ENCODE measurements at places on chromosomes 16 and 17.

DNA sequence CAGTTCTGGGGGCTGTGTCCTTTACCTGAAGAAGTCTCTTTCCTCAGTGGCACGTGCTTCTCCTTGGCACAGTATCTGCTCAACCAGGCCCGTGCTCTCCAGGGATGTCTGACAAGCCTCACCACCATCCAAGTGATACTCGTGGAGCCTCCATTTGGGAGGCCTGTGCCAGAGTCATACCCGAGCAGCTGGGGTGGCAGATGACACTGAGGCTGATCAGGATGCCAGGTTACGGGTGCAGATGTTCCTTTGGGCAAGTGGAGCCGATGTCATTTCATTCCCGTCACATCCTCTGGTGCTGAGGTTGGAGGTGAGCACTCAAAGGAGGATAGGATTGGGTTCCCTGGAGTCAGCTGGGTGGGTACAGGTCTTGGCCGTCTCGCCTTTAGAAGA, 87.2 kb downstream of the KSR1 start:
- DNase-seq: no peak

DNA sequence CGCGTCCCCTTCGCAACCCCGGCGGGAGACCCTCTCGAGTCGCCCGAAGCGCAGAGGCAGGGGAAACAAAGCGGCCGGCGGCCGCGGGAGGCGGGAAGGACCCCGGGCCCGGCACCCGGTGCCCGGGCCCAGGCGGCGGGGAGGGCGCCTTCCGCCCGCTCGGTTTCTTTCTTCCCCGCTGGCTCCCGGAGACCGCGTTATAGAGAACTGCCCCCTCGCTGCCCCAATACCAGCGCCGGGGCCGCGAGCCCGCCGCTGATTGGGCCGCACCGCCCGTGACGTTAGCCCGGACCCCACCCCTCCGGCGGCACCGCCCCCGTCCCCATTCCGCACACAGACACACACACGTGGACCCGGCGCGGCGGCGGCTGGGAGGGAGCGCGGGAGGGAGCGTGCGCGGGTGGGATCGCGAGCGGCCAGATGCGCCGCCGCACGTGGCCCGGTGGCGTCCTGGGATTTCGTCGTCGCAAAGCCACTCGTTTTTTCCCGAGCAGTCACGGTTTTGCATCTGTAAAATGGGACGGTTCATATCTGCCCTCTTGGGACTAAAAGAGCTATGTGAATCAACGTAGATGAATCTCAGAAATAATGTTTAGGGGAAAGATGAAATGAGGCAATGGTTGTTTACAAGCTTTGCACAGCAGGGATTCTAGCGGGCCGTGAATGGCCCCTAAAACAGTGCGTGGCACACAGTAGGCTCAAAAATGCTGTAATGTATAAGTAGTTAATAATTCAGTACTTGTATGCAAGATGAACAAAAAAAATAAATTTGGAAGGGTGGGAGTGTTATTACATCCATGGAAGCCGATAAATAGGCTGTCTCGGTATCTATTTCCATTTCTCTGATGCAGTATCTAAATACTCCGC, at the start of gene EPOP:
TSS of gene EPOP (minus strand) at position 209 of the 867 bp plus-strand sequence. CDS start 462 bp downstream, outside the sequence.
- DNase-seq: peak; percentile 84

- DNase-seq: no peak
Observed at GRCh38 chr17:49381793-49382192, 19.7 kb upstream of the ZNF652 start.

DNA sequence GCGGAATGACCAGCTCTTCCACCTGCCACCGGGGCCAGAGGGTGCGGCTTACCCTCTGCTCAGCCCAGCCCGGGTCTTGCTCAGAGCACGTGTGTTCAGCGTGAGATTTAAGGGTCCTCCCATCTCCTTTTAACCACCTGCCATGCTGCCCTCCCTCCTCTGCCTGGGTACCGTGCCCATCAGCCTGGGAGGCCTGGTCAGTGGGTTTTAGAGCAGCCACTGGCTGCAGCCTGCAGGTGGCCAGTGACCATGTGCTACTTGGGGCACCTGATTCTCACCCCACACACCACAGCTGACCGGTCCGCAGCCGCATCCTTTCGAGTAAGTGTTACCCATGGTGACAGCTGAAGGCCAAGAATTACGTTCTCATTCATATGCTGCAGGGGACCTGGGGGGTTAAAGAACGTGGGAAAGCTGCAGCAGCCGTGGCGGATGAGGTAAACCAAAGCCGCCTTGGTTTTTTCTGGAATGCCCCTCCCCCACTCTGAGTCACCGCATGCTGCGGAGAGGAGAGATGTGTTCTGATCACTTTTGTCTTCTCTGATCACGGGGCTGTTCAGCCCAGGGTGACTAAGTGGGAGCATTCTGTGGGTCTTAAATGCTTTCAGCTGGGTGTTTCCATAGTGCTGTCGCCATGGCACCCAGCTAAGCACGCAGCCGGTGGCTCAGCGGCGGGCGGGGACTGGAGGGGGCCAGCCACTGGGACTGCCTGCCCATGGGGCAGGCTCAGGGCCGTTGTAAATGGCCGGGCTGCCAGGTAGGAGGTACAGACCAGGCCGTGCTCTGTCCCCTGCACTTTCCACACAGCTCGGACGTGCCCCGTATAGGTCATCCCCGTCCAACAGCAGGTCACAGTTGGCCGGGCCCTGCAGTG, 59.8 kb downstream of the BAIAP2 start:
- DNase-seq: peak; percentile 95

DNA sequence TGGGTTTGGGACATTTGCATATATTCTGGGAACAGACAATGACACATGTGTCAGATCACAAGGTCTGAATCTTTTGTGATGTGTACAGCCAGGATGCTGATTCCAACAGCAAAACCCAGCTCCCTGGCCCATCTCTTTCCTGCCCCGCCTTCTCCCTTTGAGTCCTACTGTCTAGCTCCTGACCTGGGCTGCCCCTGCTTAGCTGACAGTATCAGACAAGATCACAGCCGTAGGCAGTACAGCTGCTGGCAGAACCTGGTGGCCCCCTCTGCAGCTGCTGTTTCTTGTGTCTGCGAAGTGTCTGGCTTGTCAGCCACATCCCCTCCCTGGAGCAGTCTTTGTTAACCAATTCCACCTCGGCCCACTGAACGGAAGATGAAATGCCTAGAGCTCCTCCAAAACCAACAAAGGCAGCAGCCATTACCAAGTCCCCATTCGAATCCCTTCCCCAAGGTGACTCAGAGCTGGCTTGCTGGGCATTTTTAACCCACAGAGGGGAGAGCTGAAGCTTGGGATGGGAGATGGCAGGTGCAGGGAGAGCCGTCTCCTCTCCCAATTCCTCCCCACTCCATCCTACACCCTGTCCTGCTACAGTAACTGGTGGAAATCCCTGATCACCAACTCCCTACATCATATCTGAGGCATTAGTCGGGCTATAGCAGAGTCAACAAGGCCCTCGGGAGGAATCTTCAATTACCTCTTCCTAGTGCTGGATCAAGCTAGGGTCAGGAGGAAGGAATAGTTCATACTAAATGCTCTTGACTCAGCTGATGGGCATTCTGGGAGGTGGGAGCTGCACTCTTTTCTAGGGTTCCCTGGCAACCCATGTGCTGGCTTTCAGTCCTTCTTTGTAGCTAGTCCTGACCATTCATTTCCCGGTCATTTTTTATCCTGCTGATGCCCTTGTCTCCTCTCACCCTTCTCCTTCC, 5.8 kb downstream of the PIPOX start:
- DNase-seq: peak; percentile 97

GRCh38 chr17:58401287-58401686, 16.0 kb downstream of the RNF43 start:
- DNase-seq: no peak

DNA sequence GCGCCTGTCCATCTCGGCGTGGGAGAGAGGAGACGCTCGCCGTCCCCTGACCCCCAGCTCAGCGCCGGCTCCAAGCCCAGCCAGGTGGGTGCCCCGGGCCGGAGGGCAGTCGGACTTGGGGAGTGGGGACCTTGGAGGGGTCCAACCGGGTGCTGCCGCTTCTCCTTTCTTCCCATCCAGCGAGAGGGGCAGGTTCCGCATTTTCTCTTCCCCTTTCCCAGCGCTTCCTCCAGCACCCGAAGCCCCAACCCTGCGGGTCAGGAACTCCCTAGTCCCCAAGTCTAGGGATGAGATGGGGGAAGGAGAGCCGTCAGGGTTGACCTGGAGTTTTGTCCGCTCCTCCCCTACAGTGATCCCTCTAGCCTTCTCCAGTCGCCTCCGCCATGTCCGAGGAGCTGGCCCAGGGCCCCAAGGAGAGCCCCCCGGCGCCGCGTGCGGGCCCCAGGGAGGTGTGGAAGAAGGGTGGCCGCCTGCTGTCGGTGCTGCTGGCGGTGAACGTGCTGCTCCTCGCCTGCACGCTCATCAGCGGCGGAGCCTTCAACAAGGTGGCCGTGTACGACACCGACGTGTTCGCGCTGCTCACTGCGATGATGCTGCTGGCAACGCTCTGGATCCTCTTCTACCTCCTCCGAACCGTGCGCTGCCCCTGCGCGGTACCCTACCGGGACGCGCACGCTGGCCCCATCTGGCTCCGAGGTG, at the start of gene OTOP2:
TSS of gene OTOP2 (plus strand) at position 24 of the 699 bp plus-strand sequence. CDS start at position 384, 360 bp downstream.
- DNase-seq: no peak

DNA sequence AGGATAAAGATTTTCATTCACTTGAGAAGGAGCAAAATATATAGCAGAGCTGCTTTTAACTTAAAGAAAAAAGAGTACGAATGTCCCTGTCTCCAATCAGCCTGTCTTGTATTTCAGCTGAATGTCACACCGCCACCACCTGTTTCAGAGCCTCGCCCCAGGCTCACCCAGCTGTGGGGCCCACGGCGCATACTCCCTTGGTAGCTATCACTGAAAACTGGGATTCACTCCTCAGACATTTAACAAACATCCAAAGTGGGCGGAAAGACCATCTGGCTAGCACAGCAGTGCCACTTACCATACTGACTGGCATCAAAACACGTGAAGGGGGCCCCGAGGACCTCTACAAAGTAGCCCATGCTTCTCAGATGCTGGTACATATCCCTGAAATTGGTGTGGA, 25.4 kb upstream of the SLC38A8 start:
- no peak for DNase-seq

DNA sequence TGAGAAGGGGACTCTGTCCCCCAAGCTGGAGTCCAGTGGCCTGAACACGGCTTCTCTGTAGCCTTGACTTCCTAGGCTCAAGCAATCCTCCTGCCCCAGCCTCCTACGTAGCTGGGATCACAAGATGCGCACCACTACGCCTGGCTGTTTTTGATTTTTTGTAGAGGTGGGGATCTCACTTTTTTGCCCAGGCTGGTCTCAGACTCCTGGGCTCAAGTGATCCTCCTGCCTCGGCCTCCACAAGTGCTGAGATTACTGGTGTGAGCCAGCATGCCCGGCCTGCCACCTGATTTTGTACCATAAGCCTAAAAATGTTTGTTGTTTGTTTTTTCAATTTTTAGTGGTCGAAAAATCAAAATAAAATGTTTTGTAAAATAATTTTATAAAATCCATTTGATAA, 19.2 kb downstream of the PAFAH1B1 start:
- no peak for DNase-seq

GRCh38 chr17:17062356-17062755, 20.1 kb downstream of the MPRIP start:
- no peak for DNase-seq

GRCh38 chr17:42329025-42329976, 41.0 kb downstream of the STAT5A start:
- peak; percentile 91 for DNase-seq

DNA sequence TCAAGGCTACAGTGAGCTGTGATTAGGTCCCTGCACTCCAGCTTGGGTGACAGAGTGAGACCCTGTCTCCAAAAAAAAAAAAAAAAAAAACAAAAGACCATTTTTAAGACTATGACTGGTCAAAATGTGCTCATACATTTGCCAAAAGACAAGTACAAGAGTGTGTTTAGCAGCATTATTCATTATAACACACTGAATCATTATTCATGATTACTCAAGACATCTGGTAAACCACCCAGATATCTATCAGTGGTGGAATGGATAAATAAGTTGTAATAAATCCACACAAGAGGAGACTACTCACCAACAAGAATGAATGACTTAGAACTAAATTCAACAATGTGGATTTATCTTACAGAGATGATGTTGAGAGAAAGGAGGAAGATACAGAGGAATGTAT, 716.3 kb downstream of the MAF start:
- DNase-seq: no peak

DNA sequence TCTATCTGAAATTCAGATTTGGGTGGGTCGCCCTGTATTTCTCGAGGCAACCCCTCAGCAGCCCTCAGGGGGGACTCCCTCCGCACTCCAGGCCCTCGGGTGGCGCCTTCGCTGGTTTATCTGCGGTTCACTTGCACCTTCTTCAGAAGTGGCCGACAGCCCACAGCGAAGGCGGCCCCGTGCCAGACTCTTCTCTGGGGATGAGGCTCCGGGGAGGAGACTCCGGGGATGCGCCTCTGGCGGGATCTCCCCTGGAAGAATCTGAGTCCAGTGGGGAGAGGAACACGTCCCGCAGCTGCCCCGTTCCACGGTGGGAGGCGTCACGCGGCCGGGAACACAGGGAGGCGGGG, 63.9 kb upstream of the DNAJA2 start:
- peak; percentile 38 for DNase-seq

DNA sequence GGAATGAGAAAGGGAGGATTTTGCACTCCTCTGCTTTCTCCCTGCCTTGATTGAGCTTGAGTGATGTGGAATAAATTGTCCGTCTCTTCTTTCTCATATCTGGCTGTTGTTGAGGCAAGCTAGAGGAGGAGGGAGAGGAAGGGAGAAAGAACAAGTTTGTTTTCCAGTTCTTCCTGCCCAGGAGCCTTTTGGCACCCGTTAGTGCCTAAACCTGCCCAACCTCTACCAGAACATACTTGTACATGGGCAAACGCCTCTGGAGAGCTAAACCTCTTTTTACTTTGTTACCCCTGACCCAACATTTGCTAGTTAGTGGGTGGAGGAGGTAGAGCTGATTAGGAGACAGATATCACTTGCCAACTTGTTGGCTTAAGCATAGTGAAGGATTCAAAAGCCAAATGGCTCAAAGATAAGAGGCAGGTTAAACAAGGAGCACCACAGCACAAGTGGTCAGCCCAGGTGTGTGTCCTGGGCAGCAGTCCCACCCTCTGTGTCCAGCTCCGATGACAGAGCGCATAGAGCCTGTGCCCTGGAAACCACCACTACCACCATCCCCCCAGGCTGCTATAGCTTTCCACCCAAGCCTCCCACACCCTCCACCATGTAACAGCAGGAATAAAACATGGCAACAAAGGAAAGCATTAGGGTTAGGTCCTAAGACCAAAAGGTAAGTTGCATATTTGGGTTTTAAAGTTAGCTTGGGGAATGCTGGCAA, 6.5 kb downstream of the ODF4 start:
- no peak for DNase-seq

- peak; percentile 94 for DNase-seq
Observed at GRCh38 chr17:57875290-57876022, 25.6 kb upstream of the MRPS23 start.

DNA sequence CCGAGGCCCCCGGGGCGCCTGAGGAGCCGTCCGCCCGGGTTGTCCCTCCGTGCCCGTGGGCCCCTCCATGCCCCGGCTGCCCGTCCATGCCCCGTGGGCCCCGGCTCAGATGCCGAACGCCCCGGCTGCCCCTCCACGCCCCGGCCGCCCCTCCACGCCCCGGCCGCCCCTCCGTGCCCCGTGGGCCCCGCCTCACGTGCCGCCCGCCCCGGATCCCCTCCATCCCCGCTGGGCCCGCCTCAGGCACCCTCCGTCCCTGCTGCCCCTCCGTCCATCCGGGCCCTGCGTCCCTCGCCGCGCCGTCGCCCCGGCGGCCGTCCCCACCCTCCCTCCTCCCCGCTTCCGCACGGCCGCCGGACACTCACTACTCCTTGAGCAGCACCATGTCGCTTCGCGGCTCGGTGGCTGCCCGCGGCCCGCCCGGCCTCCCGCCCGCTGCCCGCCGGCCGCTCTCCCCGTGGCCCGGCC, 382 bp downstream of the PITPNA start:
- no peak for DNase-seq
